ENCODE measurements at places on chromosomes 4 and X.

GRCh38 chr4:82705169-82705927, 93.2 kb downstream of the SCD5 start:
- no peak for DNase-seq

DNA sequence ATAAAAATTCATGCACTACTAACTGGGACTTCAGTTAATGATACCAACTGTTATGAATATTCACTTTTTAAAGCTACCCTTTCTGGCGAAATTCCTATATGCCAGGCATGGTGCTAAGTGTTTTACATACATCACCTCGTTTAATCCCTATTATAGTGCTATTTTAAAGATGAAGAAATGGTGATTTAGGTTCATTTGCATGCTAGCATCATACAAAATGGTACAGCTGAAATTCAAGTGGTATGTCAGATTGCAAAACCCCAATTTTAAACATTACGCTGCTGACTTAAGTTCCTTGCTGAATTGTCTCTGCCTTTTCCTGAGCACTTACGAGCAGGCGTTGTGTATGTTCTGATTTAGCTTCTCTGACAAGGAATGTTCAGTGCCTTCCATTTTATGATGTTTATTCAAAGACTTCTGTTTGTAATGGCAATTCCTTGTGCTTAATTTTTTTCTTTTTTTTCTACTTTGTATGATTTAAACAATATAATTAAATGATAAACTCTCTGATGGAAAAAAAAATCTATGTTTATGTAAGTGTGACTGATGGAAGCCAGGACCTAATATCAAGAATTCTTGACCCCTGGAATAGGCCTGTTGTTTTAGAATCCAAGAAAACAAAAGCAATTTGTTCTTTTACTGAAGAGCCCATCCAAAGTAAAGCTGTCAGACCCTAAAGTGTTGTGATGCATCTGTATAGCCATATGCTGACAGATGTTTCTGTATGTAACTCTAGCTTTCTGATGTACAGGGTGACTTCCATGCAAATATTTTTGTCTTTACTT, 148.1 kb downstream of the PCDH7 start:
- DNase-seq = no peak

GRCh38 chr4:766559-767283, 59.2 kb downstream of the CPLX1 start:
- DNase-seq = no peak

- DNase-seq = no peak
Observed at GRCh38 chrX:56813318-56813837, 84.3 kb downstream of the NBDY start.

- DNase-seq = no peak
Observed at GRCh38 chr4:189364032-189364449, 576.6 kb upstream of the FRG1 start.

DNA sequence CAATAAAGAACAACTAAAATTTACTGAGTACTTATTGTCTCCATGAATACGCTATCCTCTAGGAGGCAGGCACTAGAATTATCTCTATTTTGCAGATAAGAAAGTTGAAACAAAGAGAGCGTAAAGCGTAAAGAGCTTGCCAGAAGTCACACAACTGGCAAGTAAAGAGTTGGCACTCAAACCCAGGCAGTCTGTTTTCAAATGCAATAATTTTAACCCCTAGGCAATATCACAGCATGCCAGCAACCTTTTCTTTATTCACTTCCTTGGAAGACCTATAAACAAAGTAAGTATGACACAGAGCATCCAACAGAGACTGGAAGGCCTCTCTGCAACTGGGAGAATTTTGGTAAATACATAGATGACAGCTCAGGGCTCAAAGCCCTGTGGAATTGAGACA, 23.2 kb upstream of the AMELX start:
- DNase-seq = no peak

- no peak for DNase-seq
Observed at GRCh38 chr4:176883108-176883550, 90.4 kb upstream of the VEGFC start.

GRCh38 chr4:177907736-177908424, 465.6 kb upstream of the AGA start:
- DNase-seq = no peak

GRCh38 chr4:184273166-184274147, 55.8 kb upstream of the ENPP6 start:
- DNase-seq = no peak

DNA sequence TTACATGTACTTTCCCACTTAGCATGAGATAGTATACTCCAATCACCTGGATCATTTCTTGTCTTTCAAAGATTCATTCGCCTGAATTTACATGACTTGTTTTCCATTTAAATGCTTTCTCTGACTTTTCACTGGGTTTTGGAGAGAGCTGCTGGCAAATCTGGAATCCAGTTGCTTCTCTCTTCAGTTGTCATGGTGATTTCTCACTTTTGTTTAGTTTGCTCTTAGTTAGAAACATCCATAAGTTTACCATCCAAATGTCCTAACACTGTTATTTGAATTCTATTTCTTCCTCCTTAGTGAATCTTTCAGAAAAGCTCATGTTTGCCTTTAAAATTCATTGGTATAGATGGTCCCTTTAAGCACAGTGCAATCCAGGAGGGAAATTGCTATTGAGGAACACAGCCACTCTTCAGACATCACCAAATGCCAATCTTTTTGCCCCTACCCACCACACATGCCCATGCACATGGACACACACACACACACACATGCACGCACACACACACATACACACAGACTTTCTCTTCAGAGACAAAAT, 51.7 kb downstream of the REELD1 start:
- no peak for DNase-seq

DNA sequence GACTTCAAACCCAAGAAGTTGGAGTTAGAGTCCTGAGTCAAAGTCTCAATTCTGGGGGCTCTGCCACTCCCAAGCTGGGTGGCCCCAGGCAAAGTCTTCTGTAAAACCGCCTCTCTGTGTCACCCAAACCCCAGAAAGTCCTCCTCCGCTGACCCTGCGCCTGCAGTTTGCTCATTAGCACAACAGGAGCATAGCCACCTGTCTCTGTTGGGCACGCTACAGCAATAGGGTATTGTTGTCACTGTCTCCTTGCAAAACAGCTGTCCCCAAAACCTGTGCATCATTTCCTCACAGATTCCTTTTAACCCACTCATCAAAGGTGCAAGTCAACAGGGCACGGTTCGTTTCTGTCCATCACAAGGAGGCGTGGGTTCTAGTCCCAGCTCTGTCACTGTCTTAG, 8.0 kb upstream of the DGAT2L6 start:
- no peak for DNase-seq

DNA sequence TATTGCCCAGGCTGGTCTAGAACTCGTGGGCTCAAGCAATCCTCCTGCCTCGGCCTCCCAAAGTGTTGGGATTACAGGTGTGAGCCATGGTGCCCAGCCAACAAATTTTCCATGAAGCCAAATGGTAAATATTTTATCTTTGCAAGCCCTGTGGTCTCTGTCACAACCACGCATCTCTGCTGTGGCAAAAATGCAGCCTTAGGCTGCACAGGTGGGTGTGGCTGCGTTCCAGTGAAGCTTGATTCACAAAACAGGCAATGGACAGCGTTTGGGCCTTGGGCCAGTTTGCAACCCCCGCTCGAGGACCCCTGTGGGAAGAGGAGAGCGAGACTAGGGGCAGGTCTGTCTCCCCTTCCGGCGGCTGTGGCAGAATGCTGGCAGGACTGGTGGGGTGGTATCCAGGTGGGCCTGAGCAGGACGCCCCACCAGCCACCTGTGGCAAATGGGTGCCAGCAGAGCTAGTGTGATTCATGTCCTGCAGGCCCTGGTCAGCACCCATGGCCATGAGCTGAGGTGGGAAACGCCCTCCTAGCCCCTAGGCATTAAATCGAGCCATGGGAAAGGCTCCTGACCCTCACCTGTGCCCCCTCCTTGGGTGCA, 19.7 kb downstream of the HTRA3 start:
- no peak for DNase-seq

- no peak for DNase-seq
Observed at GRCh38 chrX:38154818-38155217, 65.9 kb downstream of the SRPX start.

DNA sequence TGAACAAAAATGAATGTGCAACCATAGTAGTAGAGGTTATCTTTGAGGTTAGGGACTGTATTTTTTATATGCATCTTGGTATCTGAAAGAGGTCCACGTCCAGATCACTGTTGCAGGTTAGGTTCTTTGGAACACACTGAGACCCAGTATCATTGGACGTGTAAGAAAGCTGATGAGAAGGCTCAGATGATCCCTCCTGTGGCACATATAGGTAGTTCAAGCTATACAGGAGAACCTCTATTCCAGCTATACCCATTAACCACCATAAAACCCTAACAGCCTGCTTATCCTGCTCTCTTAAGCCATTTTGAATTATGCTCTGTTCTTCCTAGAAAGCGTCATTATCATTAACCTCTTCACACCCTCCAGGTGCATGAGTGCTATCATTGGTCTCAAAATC, 930.7 kb upstream of the HS3ST1 start:
- no peak for DNase-seq

DNA sequence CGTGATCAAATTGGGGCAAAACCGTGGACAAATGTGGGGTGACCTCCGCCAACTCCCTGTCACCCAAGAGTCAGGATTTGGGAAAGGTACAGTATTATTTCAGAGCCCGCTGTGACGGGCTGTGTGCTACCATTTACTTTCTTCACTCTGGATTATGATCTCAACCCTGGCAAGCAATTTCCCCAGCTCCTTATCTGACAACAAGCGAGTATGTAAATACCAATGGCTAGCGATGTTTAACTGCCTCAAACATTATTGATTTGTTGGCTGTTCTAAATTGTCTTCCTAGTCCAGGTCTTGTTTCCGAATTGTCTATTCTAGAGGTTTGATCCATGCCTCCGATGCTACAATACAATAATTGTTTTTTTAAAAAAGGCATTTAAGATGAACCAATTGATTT, 17.7 kb upstream of the PITX2 start:
- no peak for DNase-seq

GRCh38 chr4:73704314-73705055, 35.9 kb upstream of the CXCL8 start:
- DNase-seq = peak; percentile 69

DNA sequence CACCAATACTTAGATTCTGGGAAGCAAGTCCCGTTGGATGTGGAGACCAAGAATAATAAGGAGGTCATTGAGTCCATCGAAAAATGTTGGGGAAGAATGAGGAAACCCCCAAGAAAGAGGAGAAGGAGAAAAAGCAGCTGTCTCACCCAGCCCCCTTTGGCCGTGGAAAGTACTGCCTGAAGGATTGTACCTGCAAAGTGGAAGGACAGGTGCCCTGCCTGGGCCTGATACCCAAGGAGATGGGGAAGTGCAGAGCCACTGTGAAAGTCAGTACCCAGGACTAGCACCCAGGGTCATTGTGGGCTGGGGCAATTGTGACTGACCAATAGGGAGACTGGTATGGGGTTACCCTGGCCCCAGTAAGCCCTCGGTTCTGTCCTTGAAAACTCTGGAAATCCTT, 13.8 kb upstream of the CFAP299 start:
- DNase-seq = no peak

GRCh38 chr4:7808181-7808580, 131.5 kb downstream of the AFAP1 start:
- no peak for DNase-seq

- no peak for DNase-seq
Observed at GRCh38 chrX:138885886-138886285, 174.4 kb upstream of the FGF13 start.

- DNase-seq = no peak
Observed at GRCh38 chr4:6280365-6280996, 10.8 kb downstream of the WFS1 start.

GRCh38 chr4:13296986-13297385, 187.2 kb downstream of the RAB28 start:
- DNase-seq = no peak

GRCh38 chrX:44705817-44706551, 137.8 kb upstream of the DUSP21 start:
- DNase-seq = no peak

DNA sequence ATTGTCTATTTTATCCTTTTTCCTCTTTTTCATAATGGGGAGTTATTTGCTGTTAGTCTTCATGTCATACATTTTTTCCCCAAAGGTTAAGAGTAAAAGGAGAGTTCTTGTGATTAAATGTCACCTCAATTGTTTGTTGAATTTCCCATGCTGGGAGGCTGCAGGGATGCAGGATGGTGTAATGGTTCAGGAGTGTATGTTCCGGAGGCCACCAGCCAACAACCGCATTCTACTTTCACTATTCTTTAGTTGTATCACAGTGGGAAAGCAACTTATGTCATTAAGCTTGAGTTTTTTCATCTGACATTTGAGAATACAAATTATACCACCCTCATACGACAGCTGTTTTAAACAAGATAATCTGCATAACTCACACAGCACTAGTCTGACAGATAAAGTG, 15.4 kb downstream of the AFP start:
- no peak for DNase-seq

DNA sequence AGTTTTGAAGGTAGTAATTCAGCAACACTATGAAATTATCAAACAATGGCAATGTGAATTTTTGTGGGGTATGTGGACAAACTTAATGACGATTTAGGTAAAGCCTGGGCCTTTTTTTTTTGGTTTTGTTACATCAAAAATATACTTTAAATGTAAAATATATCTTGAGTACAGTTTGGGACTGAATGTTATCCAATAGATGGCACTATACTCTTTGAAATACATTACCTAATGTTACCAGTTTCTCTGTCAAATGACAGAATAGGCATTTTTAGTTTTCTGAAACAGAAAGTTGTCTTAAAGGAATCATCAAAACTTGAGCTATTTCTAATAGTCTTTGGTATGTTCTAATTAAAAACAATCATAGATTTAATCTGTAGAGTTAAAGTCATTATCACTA, 1651.9 kb downstream of the C4orf33 start:
- peak; percentile 8 for DNase-seq

DNA sequence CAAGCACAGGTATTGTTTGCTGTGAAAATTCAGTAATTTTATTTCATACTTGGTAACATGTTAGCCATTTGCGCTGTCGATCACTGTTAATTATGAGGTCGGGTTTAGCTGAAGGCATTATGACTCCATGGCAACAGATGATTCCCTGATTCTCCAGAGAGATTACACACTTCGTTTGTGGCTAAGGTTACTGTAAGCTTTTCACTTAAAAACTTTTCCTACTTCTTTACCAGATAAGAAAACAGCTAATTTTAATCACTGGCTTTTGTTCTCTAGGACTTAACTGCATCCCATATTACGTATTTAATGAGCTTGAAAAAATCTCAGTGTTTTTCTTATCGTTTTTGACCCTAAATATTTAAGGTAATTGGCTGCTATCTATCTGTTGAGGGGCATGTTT, 2.1 kb downstream of the GSTCD start:
- DNase-seq = no peak

GRCh38 chr4:153556435-153556815, 90.3 kb downstream of the TMEM131L start:
- DNase-seq = no peak

DNA sequence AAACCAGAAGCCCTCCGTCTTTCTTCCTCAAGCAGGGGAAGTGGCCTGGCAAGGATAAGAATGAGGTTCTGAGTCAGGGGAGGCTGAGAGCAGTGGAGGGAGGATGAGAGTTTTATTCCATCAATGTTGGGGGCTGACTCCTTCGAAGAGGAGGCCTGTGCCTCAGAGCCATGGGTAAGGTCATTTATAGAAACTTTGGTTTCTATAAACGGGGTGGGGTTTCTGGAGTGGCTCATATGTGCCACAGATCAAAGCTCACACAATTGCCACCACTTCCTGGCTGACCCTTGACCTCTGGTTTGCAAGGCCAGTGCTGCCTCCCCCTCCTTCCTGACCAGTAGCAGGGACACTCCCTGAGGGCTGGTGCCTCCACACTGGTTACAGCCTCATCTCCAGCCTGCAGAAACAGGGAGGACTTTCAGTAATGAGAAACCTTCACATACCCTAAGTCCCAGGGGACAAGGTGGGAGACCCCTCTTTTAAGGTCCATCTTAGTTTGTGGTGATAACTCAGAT, 166.0 kb downstream of the PDGFRA start:
- DNase-seq = no peak

GRCh38 chr4:83209419-83209818, 75.2 kb downstream of the COQ2 start:
- no peak for DNase-seq
